NT2/D1 (cell line): ENCODE measurements at places on chromosomes 6 and 20.

GRCh38 chr6:16884526-16884925 lies 123.3 kb upstream of the ATXN1 start:
- DNase-seq = no peak

GRCh38 chr20:10951216-10951615 lies 277.4 kb upstream of the JAG1 start:
- DNase-seq = no peak

DNA sequence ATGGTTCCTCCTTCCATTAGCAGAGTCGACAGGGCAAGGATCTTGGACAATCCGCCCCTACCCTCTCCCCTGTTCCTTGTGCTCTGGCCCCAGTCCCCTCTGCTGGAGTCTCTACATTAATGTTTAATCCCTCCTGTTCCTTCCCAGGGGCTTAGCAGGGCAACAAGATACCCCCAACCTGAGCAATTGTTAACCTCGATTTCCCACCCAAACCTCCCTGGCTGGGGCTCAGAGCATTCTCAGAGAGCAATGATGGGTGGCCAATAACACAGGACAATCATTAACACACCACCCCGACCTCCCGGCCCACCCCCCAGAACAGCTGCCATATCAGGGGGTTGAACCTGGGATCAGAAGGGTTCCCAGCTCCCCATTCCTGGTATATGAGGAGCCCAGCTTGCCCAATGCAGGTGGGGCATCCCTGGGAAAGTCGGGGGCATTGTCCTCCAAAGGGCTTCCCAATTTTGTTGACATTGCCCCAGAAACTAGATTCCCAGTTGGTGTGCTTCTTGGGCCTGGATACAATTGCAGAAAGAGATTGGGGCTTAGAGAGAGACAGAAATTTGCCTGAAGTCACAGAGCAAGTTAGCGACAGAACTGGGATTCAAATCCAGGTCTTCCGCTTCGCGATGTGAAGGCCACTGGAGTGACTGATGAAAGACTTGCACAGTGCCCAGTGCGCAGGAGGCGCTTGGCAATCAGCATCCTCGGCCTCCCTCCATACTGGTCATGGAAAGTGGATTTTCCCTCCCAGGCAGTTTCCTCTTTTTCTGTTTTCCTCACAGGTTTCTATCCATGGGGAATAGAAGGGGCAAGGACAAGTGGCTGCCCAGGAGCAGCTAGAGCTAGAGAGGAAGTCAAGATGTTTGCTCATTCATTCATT lies 59.6 kb upstream of the TTPAL start:
- no peak for DNase-seq

DNA sequence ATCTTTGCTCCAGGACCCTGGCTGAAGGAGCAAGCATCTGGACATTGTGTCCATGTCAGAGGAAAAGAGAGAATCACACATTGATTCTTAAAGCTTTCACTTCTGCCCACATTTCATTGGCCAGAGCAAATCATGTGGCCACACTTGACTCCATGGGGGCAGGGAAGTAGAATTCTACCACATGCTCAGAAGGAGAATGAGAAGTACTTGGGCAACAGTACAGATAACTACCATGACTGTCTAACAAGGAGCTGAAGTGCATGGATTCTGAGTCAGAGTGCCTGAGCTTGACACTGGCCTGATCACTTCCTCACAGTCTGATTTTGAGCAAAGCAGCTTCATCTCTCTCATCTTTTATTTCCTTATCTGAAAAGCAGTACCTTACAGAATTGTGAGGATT lies 38.6 kb downstream of the GHRH start:
- DNase-seq = no peak

GRCh38 chr6:105326833-105327770 lies 75.8 kb downstream of the PREP start:
- no peak for DNase-seq

DNA sequence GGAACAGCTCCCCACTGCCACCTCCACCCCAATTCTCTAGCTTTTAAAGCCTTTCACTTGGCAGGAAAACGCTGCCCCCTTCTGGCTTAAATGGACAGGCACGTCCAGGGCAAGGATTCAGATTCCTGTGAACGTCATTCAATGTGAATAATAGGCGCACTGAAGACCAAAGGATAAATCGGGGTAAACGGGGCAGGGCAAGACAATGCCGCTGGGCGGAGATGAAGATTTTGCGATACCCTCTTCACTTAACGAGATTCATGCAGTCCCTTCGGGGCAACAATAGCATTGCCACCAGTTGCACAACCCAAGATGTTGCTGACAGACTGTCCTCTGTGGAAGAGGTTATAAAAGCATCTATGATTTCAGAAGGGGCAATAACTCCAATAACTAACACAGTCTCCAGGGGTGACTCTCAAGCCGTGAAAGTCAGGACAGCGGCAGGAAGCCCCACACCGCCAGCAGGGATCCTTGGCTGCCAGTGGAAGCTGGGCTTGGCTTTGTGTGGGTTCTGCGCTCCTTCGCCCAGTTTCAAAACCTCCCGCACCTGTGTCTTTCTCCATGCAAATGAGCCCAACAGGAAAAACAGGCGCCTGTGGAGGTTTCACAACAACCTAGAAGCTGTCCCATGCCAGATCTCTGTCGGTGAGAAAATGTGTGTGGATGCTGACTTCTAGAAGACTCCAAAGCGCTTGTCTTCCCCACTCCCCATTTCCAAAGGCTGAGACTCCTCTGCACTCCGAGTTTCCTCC lies 291.8 kb downstream of the BMP7 start:
- DNase-seq = peak; percentile 68

GRCh38 chr6:1790684-1791083 lies 181.0 kb downstream of the FOXC1 start:
- DNase-seq = no peak

GRCh38 chr6:155200012-155200411 lies 63.8 kb upstream of the CLDN20 start:
- DNase-seq = no peak

DNA sequence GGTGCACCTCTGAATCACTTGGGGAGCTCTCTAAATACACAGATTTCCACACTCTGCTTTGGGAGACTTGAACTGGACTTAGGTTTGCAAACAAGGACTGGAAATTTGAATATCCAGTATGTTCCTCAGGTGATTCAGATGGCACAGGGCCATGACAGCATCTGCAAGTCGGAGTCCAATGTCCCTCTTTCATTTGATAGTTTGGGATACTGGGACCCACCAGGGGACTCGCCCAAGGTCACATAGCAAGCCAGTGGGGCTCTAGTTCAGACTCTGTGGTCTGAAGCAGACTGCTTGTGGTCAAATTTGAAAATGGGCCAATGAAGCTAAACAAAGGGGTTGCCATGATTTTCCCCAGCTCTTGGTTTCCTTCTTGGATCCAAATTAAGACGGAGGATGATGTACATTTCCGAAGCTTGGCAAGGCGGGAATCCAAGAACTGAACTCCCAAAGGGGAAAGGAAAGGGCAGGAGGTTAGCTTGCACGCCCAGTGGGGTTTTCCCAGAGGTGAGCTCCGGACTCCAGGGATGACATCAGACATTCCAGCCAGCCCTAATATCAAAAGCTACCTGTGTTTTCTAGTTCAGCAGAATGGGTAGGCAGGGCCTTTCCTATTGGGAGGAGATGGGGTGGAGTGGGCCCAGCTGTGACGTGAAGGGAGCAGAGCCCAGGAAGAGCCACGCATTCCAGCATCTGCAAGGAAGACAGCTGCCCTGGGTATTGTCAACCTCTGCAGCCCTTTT lies 3.4 kb upstream of the SYS1 start:
- DNase-seq = no peak

- DNase-seq = no peak
Observed at GRCh38 chr6:105988321-105988720, 97.8 kb upstream of the PRDM1 start.

DNA sequence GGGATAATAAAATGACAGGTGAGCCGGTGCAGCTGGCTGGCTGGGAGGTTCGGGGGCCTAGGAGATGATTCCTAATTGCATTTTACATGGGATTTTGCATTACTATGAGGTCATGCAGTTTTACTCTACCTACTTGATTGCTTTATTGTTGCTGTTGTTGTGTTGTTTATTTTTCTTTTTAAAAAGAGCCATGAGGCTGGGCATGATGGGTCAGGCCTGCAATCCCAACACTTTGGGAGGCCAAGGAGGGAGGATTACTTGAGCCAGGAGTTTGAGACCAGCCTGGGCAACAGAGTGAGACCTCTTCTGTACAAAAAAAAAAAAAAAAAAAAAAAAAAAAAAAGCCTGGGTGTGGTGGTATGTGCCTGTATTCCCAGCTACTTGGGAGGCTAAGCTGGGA lies 104.8 kb downstream of the GJA1 start:
- no peak for DNase-seq

DNA sequence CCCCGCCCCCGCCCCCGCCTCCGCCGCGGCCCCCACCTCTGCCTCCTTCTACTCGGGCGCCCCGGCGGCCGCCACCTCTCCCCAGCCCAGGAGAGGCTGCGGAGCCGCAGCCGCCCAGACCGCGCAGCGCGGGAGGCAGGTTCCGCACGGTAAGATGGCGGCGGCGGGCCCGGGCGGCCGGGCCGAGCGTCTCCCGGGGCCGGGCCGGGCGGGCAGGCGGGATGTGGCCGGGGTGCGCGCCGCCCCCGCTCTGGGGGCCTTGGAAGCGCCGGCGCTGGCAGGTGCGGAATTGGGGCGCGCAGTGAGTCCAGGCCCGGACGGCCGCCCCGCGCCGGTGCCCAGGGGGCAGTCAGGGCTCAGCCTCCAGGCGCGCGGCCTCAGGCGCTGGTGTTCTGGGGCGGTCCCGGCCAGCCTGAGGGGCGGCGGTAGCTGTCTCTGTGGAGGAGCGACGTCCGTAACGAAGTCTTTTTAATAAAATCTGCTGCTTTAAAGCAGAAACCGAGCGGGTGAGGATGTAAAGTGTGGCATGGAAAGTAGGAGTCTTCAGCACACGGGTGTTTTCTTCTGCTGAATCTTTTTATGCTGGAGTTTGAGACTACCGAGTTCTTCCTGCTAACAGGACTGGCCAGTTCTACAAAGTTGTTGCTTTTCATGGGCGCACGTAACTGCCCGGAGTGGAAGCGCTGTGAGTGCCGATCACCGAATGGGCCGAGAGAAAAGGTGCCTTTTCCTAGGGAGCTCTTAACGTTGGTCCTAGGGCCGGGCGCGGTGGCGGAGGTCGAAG lies at the start of gene GID8:
GID8 (plus strand) TSS at position 43 of the 784 bp plus-strand sequence. CDS start 3,356 bp downstream, outside the sequence.
- no peak for DNase-seq

- no peak for DNase-seq
Observed at GRCh38 chr20:3730803-3731672, 1.4 kb upstream of the HSPA12B start.

DNA sequence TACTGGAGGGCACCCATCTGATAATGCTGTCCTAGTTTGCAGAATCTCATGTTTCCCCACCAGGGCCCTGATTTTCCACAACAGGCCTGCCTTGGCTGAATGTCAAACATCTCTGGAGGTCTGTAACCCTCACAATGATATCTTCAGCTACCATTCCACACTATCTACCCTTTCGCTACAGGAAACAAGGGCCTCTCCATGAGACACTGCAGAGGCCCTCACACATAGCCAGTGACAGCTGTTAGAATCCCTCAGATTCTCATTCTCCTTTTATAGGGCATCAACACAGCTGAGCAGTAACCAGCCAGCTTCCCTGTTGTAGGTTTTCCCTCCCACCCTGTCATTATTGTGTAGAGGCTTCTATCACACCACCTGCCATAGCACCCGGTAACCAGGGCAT lies 29.6 kb upstream of the MICB start:
- DNase-seq = no peak

- no peak for DNase-seq
Observed at GRCh38 chr6:20840675-20841074, 306.4 kb downstream of the CDKAL1 start.

GRCh38 chr20:32231245-32231644 lies 23.6 kb downstream of the POFUT1 start:
- DNase-seq = no peak

DNA sequence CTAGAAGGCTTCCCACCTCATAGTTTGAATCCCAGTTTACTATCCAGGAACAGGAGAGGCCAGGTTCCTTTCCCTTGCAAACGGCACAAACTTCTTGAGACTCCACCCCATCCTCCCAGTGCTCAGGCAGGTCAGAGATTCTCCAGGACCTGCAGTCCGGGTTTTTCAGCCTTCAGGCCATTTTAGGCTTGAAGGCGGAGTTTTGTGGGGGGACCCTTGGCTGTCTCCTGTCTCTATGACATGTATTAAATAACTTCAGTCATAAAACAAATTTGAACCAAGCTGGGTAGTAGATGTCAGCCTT lies 230.1 kb downstream of the NFATC2 start:
- DNase-seq = no peak

- DNase-seq = peak; percentile 72
Observed at GRCh38 chr20:60512443-60512842, 554.2 kb downstream of the CDH26 start.

- no peak for DNase-seq
Observed at GRCh38 chr6:52304983-52305390, 20.4 kb upstream of the MCM3 start.

DNA sequence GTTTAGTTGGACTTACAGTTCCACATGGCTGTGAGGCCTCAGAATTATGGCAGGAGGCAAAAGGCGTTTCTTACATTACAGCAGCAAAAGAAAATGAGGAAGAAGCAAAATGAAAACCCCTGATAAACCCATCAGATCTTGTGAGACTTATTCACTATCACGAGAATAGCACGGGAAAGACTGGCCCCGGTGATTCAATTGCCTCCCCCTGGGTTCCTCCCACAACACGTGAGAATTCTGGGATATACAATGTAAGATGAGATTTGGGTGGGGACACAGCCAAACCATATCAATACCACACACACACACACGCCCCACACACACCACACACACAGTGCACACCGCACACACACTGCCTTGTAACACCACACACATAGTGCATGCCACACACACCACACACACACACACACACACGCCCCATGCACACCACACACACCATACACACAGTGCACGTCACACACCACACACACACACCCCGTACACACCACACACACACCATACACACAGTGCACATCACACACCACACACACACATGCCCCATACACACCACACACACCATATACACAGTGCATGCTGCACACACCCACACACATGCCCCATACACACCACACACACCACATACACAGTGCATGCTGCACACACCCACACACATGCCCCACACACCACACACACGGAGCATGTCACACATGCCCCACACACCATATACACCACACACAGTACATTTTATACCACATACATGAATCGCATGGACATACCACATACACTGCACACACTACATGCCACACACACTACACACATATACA lies 310.5 kb downstream of the TAF4 start:
- DNase-seq = no peak

DNA sequence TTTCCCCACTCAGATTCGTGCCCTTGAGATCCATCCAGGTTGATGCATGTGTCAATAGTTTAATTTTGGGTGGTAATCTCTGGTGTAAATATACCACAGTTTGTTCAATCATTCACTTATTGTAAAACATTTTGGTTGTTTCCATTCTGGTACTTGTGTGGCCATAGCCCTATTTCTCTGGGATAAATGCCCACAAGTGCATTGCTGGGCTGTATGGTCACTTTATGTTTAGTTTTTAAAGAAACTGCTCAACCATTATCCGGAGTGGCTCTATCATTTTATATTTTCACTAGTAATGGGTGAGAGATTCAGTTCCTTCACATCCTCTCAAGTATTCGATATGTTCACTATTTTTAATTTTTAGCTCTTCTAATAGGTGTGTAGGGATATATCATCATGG lies 60.7 kb upstream of the RNF24 start:
- DNase-seq = no peak
